ENCODE measurements at places on chromosomes 2 and 18. TPM values are rescaled to one million over a fixed set of nuclear protein-coding genes. Genes with fewer than 3 reads are reported as not detected.

DNA sequence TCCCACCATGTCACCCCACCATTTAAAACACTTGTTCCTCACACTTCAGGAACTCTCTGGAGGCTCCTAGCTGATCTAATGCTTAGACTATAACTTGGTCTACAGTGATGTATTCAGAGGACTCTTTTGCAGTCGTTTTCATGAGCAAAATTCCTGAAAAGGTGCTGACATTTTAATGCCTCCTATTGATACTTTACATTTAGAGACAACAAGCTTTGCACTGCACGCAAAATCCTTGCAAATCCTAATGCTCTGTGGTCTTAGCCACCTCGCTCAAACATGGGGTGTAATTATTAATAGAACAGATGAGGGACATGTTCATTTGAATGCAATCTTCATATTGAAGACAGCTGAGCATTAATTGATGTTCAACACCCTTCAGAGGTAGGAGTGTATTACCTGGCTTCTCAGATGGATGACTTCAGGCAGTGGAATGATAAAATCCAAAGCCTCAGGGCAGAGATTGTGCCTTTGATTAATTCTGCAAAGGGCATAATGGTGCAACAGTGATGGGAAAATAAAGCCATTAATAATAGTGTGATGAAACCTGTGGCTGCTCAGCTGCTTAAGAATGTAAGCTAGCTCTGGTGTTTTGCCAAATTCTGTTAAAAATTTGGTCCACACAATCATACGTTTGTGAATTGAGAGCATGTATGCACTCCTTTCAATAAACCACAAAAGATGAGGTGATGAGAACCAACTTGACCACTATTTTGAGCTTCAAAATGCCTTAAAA lies 5.4 kb downstream of the CTAGE1 start:
- no peaks in the 10 kb centered on the region for H3K4me1 ChIP-seq
- H3K36me3 ChIP-seq: no peaks in the 10 kb centered on the region
- H3K27ac ChIP-seq: no peak overlapping the region
- no peak overlapping the region for H3K4me3 ChIP-seq
- DNase-seq: no peak

DNA sequence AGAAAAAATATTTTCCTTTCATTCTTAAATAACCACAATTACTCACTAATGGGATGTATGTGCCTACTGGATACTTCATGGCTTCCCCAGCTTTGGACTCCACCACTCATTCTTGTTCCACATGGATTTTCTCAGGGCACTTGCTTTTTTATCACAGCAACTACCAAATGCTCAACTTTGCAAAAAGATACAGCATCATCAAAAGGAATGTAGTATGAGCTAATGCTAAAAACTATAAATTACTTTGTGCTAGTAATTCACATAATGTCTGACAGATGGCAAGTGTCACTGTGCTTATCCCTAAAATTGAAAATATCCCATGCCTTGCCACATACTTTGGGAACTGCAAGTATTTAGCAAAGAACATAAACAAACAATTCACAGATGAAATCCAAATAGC lies 130.4 kb upstream of the ZFP36L2 start:
- H3K27me3 ChIP-seq: no peaks in the 10 kb centered on the region
- no peak overlapping the region for H3K4me3 ChIP-seq
- H3K4me1 ChIP-seq: no peaks in the 10 kb centered on the region
- H3K36me3 ChIP-seq: no peaks in the 10 kb centered on the region

Gene CTNNA2
- 0.13 TPM for total RNA-seq

DNA sequence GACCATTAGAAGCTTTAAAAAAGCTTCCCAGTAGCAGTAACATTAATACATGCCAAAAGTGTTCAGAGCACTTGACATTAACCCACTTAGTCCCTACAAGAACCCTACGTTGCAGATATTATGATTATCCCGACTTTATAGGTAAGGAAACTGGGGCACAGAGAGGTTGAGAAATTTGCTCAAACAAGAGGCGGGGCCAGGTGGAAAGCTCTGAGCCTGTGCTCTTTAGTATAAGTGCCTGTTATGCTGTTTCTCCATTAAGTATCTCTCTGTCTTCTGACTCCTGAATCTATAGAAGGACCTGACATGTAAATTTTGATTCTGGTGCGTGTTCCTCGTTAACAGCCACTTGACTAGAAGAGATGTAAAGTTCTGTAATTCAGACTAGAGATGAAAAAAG lies 139.8 kb downstream of the RBMS1 start:
- no peaks in the 10 kb centered on the region for H3K27me3 ChIP-seq
- H3K36me3 ChIP-seq: no peaks in the 10 kb centered on the region
- H3K4me1 ChIP-seq: peaks cover 11% of the 10 kb centered on the region
- DNase-seq: no peak

- H3K27me3 ChIP-seq: no peaks in the 10 kb centered on the region
- H3K36me3 ChIP-seq: no peaks in the 10 kb centered on the region
- H3K27ac ChIP-seq: no peak overlapping the region
- H3K4me1 ChIP-seq: no peaks in the 10 kb centered on the region
- H3K4me3 ChIP-seq: no peak overlapping the region
- DNase-seq: no peak
Measured at GRCh38 chr2:160440888-160441287, 52.7 kb downstream of the RBMS1 start.

DNA sequence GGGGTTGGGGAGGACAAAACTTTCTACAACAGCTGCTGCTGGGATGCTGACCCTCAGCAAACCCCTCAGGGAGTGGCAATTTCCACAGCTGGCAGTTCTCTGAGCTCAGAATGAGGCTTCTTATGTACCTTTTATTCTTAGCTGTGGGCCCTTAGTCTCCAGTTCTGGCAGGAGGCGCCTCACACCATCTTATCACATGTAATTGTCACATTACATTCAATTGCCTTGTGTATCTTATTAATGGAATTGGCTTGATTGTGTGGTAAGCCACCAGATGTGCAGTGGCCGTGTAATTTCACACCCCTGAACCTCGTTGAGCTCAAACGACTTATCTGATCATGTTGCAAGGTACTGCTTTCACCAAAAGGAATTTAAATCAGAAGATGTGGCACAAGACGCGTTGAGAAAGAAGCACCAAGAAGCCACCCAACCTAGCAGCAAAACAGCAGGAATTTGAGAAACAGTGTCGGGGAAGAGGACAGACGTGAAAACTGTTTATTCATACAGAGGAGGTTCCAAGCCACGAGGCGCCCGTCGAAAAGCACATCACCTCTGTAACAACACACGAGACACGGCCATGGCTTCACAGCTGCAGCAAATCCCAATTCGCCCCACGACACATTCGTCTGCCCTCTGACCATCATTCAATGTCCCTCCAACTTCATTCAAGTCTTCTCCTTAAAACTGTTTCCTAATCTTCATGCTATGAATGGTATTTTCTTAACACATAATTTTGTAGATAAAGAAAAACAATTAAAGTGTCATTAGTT lies 53.6 kb upstream of the LPIN2 start:
- DNase-seq: no peak
- H3K27me3 ChIP-seq: no peaks in the 10 kb centered on the region
- H3K4me3 ChIP-seq: no peak overlapping the region
- H3K4me1 ChIP-seq: no peaks in the 10 kb centered on the region
- no peaks in the 10 kb centered on the region for H3K36me3 ChIP-seq

Gene CFC1
- not detected for total RNA-seq

- no peaks in the 10 kb centered on the region for H3K27me3 ChIP-seq
- H3K4me1 ChIP-seq: peaks cover 100% of the 10 kb centered on the region
- DNase-seq: no peak
- H3K4me3 ChIP-seq: no peak overlapping the region
- no peaks in the 10 kb centered on the region for H3K36me3 ChIP-seq
Measured at GRCh38 chr2:217924346-217924901, 78.4 kb downstream of the TNS1 start.

DNA sequence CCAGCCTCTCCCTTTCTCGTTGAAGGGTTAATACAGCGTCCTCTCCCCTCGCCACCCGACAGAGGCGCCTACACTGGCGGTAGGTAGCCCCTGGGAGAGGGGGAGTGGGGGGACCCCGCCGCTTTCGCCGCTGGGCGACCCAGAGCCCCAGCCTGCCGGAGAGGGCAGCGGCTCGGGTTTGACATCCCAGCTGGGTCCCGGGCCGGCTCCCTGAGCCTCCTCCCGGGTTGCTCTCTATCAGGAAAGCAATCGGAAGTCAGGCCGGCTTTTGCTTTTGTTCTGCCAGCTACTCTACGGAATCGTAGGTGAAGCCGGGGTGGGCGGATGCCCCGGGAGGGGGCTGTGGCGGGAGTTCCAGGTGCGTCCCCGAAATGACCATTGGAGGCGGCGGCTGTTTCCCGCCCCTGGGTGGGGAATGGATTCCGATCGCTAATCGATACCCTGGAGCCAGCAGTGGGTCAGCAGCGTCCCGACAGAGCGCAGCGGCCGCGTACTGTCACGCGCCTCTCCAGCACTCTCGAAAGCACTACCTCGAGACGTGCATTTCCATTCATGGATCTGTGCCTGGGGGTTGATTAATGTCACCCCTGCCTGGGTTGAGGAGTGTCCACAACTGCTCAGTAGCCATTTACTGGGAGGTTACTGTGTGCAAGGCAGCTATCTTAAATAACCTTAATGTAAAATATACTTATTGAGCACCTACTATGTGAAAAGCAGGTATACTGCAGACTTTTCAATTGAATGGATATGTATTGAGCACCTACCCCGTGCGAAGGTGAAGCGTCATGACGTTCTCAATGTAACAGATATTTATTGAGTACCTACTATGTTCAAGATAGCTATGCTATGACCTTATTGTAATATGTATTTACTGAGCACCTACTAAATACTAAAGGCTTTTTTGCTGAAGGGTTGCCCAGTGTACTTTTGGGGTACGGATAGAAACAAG lies 1.1 kb downstream of the MAPK4 start:
- H3K4me3 ChIP-seq: peak overlapping the region; percentile 75
- no peaks in the 10 kb centered on the region for H3K36me3 ChIP-seq
- H3K27me3 ChIP-seq: no peaks in the 10 kb centered on the region
- peak overlapping the region; percentile 54 for H3K27ac ChIP-seq
- peak; percentile 44 for DNase-seq

- no peak overlapping the region for H3K27ac ChIP-seq
- H3K27me3 ChIP-seq: no peaks in the 10 kb centered on the region
- no peak overlapping the region for H3K4me3 ChIP-seq
- no peaks in the 10 kb centered on the region for H3K4me1 ChIP-seq
- DNase-seq: no peak
Measured at GRCh38 chr2:105261061-105261460, 19.5 kb downstream of the GPR45 start.

- peak; percentile 44 for DNase-seq
- no peaks in the 10 kb centered on the region for H3K36me3 ChIP-seq
- peak within 1 kb of the TSS; percentile 4 for H3K27ac ChIP-seq
- no peaks in the 10 kb centered on the region for H3K27me3 ChIP-seq
- peak within 1 kb of the TSS; percentile 30 for H3K4me3 ChIP-seq
Measured at GRCh38 chr18:2846636-2847316, at the start of gene EMILIN2. Gene EMILIN2, plus strand, starts transcription at chr18:2847006. Its CDS starts 183 bp downstream, at chr18:2847189.

DNA sequence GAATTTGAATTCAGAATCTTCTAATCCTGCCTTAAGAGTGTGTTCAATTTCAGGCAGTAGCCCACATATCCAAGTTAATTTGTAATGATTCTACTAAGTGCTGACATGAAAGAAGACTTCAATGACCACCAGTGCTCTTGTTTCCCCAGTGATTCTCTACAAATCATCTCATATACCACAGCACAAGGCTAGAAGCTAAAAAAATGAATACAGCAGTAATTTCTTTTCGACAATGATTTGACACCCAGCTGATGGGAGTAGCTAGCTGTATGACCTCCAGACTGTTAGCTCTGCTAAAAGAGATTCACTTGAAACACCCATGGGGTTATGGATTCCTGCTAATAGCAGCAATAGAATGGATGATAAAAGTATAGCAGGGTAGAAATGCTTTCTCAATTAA lies 217.0 kb upstream of the TMEFF2 start:
- H3K27me3 ChIP-seq: no peaks in the 10 kb centered on the region
- no peaks in the 10 kb centered on the region for H3K4me1 ChIP-seq
- no peak for DNase-seq
- no peaks in the 10 kb centered on the region for H3K36me3 ChIP-seq

Gene MYCN
- total RNA-seq: 8.1 TPM

- H3K27me3 ChIP-seq: no peaks in the 10 kb centered on the region
- H3K4me1 ChIP-seq: no peaks in the 10 kb centered on the region
- no peak for DNase-seq
- H3K4me3 ChIP-seq: no peak overlapping the region
Measured at GRCh38 chr2:197973772-197974171, 169.4 kb downstream of the PLCL1 start.
